ENCODE measurements at places on chromosomes 6 and 20.
A peak's percentile ranks its signal among the peaks of the same experiment; 100 is the strongest.

DNA sequence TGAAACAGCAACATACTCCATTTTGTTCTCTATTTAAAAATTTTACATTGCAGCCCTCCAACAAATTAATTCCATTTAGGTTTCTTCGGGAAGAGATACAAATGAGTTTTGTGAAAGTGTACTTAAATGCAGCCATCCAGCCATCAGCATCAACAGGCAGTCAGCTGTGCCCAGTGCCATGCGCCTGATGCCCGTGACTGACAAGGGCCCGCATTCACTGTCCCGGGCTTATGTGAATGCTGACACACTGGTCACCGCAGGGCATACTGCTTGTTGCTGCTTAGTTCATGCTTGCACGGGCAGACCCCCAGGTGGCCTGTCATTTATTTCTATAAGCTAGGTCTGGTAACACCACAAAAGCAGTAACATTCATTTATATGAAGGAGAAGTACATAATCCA, 224.9 kb upstream of the QKI start:
- peak; percentile 46 for DNase-seq

DNA sequence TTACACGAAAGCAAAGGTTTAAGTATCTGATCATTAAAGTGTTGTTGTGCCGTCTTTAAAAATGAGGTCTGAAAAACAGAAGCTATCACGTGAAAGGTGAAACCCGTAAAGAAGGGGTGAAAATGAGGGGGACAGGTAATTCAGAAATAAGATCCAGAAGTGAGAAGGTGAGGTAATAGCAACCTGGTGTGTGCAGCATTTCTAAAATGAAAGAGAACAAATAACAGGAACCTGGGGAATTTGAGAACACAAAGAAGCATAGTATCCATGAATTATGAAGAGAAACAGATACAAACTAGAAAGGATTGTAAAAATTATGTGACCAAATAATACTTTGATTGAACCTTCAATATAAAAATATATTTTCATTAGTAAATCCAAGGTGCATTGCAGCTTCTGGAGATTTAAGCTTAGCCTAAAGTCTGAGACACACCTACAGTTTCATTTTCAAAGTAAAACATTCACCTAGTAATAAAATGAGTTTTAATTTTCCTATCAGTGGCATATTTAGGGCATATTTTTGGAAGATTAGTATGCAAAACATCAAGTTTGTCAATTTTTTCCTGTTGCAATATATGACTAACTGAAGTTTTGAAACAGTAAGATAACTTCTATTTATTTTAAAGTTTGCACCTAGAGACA, 1.4 kb downstream of the HEY2 start:
- DNase-seq, result no peak

DNA sequence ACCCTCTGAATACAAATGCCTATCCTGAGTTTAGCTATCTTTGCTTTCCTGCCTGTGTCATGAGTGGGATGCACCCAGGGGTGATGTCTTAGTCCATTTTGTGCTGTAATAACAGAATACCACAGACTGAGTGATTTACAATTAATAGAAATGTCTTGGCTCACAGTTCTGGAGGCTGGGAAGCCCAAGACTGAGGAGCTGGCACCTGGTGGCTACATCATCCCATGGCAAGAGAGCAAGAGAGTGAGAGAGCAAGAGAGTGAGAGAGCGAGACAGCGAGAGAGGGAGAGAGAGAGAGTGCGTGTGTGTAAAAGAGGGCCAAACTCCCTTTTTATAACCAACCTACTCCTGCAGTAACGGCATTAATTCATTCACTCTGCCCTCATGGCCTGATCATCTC, 76.8 kb downstream of the PRDM1 start:
- no peak for DNase-seq

GRCh38 chr6:108748055-108748454, 100.2 kb upstream of the ARMC2 start:
- DNase-seq, result no peak

DNA sequence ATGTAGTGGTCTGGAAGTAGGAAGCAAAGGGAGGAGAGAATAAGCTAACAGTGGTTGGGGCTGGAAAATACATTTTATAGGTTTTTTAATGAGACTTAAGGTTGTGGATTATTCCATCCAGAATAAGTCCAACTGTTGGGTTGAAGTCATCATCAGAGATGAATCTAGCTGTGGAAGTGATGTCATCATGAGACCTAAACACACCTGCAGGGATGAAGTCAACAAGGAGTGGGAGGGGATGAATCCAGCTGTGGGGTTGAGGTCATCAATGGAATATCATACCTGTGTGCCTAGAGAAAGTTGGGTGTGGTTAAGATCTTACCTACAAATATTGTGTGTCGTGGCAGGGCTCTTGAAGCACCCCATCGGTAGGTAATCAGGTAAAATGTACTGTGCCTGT, 730.7 kb downstream of the RFPL4B start:
- no peak for DNase-seq

GRCh38 chr20:53952528-53953096, 117.8 kb downstream of the BCAS1 start:
- DNase-seq, result no peak

- DNase-seq, result no peak
These were observed 1.6 kb upstream of the CD93 start for GRCh38 chr20:23087587-23088251.

- no peak for DNase-seq
These were observed 790 bp downstream of the TOX2 start for GRCh38 chr20:43915211-43916072.

DNA sequence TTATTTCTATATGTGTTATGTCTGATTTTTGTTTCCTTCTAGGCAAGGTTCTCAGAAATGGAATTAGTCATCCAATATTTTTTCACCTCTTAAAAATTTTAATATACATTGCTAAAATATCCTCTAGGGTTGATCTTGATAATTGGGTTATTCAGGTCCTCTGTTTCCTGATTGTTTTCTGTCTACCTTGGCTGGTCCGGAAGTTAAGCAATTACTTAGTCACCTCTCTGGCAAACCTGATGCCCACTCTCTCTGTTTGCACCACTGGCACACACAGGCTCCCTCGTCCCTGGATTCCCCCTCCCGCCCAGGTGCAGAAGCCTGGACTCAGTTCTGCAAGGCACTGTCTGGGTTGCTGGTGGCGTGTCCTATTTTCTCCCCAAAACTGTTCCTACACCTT, 27.7 kb downstream of the CST9L start:
- DNase-seq, result no peak

- DNase-seq, result no peak
These were observed 62.8 kb downstream of the FBXO5 start for GRCh38 chr6:152920016-152920415.

- no peak for DNase-seq
These were observed 280.2 kb upstream of the FOXQ1 start for GRCh38 chr6:1031720-1032119.

GRCh38 chr6:105136431-105137350, 43.1 kb downstream of the POPDC3 start:
- DNase-seq, result no peak

DNA sequence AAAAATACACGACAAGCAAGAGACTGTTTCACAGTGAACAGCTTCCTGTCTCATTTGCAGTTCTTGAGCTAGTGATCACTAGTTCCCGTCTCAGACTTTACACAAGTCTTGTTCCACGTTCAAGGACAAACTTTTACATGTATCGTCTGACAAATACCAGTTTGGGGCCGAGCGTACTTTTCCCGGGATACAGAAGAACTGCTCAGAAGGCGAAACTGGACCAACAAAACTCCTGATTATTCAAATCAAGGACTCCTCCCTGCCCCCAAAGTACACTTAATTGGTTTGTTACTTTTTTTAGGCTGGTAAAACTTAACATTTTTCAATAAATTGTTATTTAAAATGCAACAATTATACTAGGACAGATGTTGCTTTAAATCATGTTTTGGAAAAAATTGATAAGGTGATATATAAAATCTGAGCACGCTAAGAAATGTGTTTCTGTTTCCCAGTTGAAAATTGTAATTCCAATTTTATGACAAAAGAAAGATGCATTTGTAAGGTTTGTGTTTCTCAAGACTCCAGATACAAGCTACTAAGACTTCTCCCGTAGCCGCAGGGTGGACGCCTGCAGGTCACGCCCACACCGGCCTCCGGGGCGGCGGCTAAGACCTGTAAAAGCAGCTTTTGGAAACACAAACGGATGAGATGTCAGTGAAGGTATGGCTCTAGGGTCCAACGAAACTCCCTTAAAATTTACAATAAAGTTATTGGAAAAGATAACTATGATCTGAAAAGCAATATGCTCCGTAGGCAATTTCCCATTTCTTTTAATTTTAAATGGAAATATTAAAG, 16.8 kb upstream of the TCFL5 start:
- DNase-seq, result no peak

GRCh38 chr6:4359108-4359730, 223.8 kb upstream of the ECI2 start:
- no peak for DNase-seq

DNA sequence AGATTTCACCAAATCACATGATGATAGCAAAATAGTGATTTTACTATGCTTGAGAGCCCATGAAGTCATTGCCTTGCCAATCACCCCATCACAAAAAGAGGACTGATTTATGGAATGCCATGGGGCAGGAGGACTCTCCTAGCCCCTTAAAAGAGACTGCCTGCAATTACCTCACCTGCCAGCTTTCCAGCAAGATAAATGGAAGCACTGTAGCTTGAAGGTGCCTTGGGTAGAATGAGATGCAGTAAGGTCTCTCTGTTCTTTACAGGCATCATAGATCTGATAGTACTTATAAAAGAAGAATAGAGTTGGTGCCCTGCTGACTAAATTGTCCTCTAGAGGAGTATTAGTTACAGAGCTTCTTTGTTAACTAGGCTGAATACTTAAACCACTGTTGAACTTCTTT, 242.3 kb downstream of the TMEM242 start:
- DNase-seq, result no peak

- DNase-seq, result no peak
These were observed at the start of gene MMP24 for GRCh38 chr20:35226126-35226883. TSS of gene MMP24 (plus strand) at chr20:35226690. CDS start at chr20:35226739, 49 bp downstream.

GRCh38 chr6:6635869-6636268, 47.3 kb downstream of the LY86 start:
- DNase-seq, result no peak

DNA sequence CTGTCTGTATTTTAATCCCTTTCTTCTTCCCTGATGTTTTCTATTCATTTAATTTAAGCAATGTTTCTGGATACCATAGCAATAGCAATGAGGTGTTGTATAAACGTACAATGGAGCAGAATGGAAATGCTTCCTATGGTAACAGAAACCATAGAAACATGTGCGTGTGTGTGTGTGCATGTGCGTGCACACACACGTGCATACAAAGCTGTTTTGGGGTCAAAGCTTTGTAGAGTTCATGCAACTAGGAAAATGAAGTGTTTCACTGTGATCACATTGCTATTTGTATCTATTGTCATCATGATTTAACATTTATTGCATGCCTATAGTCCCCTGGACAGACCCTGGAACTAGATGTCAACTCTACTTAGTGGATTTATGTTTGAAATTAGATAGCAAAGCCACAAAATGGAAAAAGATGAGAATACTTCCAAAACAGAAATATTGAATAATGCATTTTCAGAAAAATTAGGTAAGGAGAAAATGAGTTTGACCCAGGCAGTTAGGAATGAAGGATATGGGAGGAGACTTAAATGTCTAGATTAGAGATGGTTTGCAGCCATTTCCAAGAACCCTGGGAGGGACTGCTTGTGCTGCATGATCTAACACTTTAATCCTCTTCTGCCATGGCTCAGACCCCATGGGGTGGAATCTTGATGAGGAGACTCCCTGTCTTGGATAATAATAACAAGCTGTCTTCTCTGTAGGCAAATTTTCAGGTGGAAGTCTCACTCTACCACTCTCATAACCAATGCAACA, 124.4 kb downstream of the TRMT11 start:
- no peak for DNase-seq

- DNase-seq, result peak; percentile 65
These were observed 156.0 kb downstream of the CEBPB start for GRCh38 chr20:50346374-50347283.

DNA sequence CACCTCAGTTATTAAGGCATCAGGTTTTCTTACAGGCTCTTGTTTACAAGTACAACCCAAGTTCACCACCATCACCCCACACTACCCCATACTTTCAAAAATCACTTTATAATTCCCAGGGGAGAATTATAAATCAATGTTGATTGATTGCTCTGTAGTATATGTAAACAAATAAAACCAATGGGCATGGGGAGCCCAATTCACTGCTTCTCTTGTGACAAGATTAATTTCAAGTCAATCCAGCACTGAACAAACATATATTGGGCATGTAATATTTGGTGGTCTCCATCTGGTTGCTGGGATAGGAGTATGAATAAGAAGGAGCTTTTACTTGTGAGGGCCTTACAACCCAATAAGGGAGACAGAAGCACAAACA, 95.8 kb downstream of the CLVS2 start:
- DNase-seq, result no peak

- no peak for DNase-seq
These were observed 58.6 kb upstream of the DOK5 start for GRCh38 chr20:54416770-54417169.

DNA sequence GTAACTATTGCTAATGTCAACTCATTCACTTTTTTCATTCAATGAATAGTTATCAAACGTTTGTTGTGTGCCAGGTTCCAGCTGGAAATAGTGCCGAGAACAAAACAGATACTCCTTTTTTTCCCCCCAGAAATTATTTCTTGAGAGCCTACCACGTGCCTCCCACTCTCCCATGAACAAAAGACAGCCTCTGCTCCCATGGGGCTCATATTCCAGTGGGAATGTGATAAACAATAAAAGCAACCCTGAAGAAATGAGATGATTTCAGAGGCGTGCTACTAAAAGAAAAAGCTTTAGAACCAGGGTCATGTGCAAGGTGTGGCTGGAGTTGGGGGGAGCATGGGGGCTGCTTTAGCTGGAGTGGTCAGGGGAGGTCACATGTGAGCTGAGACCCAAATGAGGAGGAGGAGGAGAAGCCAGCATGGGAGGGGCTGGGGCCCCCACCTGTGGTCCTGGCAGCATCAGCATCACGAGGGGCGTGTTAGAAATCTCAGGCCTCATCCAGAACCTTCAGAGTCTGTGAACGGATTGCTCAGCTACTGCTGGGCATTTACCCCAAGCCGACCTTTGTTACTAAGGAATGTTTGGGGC, 157.4 kb downstream of the EYA2 start:
- no peak for DNase-seq

DNA sequence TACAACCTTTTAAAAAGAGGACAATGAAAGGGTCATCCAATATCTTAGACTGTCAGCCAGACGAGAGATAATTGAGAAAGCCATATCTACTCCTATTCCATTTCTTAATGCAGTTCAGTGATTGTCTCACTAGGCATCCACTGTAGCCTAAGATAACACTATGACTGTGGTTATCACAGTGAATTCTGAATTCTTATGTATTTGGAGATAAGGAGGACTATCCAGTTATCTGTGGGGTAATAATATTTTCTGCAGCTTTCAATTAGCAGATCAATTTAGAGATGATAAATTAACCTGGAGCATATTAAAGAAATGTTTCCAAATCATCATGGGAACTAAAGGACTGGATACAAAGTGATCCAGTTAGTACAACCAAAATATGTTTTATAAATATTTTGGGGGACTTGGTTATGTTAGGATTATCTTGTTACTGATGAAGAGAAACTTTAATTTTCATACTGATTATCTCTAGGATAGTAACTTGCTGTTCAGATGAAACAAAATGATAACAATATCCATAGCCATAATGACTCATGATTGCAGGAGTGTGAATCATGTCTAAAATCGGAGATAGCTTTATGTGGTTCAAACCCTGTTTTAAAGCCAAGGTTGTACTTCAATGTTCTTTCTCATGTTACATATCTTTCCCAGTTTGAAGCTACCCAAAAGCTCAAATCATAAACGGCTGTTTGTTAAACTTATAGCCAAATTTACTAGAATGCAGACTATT, 1152.0 kb downstream of the HACE1 start:
- DNase-seq, result no peak
